ENCODE measurements at places on chromosomes 2 and 18.
A peak's percentile ranks its signal among the peaks of the same experiment; 100 is the strongest.

DNA sequence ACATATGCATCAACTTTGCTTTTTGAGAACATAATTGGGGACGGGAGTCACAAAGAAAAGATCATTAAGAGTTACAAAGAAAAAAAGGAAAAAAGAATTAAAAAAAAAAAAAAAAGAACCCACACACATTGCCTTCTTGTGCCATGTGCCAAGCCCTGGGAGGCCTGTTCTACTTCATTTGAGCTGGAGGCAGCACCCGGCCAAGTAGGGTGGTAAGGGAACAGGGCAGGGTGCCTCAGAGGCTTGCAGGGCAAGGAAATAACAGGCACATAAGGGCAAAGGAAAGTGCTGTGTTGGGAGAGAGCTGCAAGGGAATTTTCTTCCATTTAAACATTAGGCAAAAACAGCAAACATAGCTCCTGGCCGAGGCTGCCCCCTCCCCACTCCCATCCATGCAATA lies 418.0 kb downstream of the TMEM182 start:
- DNase-seq: no peak

GRCh38 chr2:890791-891190 lies 59.9 kb upstream of the SNTG2 start:
- no peak for DNase-seq

- DNase-seq: no peak
Observed at GRCh38 chr2:63849381-63850203, 7.9 kb downstream of the UGP2 start.

DNA sequence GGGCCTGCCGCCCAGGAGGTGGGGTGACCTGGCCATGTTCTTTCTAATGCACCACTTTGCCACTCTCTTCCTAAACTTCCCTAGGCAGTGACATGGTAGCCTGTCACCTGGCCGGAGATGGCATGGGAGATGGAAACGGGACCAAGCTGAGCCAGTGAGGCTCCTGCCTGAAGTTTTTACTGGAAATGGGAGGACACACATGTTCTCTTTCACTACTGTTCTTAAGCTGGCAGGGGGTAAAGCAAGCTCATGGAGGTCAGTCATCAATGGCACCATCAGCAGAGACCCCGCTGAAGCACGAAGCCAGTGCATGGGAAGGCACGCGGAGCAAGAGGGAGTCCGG lies 50.7 kb downstream of the ATIC start:
- no peak for DNase-seq

- no peak for DNase-seq
Observed at GRCh38 chr2:203819434-203820133, 48.0 kb upstream of the CTLA4 start.

GRCh38 chr2:177639262-177639914 lies 246.8 kb downstream of the AGPS start:
- no peak for DNase-seq

DNA sequence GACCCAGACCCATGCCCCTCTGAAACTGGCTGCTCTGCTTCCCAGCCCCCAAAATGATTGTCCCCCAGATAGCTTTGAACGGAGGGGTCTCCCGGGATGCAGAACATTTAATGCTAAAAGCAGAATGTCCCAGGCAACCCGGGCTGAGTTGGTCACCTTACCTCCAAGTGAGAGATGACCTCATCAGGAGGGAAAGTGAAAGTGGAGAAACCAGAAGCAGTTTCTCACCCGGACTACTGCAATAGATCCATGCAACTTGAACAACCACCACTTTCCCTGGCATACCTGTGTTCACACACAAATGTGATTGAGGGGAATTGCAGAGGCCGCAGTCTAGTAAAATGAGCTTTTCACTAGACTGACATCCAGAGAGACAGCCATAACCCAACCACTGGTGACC lies 75.3 kb upstream of the NPAS2 start:
- DNase-seq: no peak

GRCh38 chr2:6068429-6068828 lies 376.2 kb downstream of the SOX11 start:
- DNase-seq: no peak

- DNase-seq: no peak
Observed at GRCh38 chr2:61450144-61450543, 20.7 kb downstream of the USP34 start.

DNA sequence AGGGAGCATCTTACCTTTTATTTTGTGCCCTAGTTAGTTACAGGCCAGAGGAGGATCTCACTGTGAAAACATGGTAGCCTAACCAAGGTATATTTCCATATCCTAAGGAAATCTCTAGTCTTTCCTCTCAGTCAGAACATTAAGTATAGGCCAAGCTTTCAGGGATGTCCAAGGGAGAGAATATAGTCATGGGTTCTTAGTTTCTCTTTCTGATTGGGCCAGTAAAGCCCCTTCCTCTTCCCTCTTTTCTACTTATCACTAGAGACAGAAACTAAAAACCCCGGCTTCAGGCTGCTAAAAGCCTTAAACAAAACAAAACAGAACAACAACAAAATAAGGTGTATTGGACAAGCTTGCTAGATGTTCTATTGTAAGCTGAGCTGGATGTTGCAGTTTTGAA lies 44.3 kb upstream of the TNFRSF11A start:
- no peak for DNase-seq

DNA sequence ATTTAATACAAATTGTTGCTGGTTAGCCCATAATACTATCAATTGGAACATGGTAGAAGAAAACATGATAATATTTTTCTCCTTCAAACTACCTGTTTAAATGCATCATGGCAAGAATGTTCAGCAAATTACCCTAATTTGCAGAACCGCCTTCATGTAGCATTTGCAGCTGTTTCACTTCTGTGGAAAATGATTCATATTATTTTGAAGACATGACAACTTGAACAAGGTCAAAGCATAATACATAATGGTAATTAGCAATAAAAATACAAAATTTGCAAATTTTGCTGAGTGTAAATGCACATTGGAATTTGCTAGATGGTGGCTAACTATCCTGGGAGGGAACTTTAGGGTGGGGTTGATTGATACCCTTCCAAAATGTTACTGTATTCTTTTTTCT lies 30.8 kb downstream of the ADAM23 start:
- DNase-seq: no peak

- DNase-seq: peak; percentile 9
Observed at GRCh38 chr2:240595381-240596079, 9.0 kb downstream of the CAPN10 start.

GRCh38 chr2:225090746-225091145 lies 48.5 kb upstream of the DOCK10 start:
- no peak for DNase-seq
